ENCODE measurements at places on chromosomes 1 and 21.

DNA sequence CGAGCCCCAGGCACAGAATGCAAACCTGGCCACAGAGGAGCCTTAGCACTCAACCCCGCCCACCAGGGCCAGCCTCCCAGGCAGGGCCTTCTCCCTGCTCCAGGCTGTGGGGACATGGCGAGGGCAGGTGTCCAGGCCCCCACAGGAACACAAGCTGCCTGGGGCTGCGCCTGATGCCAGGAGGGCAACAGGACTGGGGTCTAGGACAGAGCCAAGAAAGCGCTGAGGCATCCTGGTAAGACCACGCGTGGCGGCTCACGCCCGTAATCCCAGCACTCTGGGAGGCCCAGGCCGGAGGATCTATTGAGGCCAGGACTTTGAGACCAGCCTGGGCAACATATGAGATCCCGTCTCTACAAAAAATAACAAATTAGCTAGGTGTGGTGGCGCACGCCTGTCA is 59.1 kb downstream of the MEGF6 start:
- no peak for DNase-seq

- DNase-seq: peak; percentile 65
These were observed 49.9 kb upstream of the CYP2J2 start for GRCh38 chr1:59976194-59977074.

GRCh38 chr1:27648602-27649305 is 13.8 kb upstream of the FGR start:
- no peak for DNase-seq

- DNase-seq: no peak
These were observed 41.7 kb downstream of the EYA3 start for GRCh38 chr1:28046716-28047115.

DNA sequence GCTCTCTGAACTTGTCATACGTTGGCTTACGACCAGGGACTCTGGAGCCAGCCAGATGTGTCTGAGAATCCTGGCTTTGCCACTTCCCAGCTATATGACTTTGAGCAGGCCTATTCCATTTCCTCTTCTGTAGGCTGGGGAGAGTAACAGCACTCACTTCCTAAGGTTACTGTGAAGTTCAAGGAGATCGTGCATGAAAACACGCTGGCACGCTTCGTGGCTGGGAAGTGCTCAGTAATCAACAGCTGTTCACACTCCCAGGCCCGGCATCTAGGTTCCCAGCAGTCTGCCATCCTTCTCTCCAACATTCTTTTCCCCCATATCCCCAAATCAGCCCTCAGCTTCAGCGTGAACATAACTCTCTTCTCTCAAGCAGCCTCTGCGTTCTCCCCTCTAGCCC is 2.0 kb downstream of the ASCL5 start:
- no peak for DNase-seq

- no peak for DNase-seq
These were observed 3.3 kb upstream of the NT5C1A start for GRCh38 chr1:39675220-39675619.

- DNase-seq: no peak
These were observed 70.0 kb upstream of the AJAP1 start for GRCh38 chr1:4584449-4584848.

DNA sequence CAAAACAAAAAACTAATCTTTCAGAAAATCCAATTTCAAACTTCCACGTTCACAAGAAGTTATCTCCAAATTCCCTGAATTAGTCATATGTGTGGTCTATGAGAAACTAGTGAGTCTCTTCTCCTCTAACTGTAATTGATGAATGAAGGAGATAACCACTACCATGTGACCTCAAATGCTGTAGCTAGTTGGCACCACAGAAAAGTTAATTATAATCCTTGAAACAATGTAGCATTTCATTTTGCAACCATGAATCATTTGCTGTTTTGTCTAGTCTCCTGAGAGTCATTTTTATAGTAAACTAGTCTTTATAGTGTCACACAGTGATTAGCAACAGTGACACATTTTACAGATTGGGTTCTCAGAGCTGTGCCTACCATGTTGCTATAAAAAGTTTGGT is 287.5 kb downstream of the LRRIQ3 start:
- no peak for DNase-seq
